ENCODE measurements at places on chromosomes 11 and 22.

DNA sequence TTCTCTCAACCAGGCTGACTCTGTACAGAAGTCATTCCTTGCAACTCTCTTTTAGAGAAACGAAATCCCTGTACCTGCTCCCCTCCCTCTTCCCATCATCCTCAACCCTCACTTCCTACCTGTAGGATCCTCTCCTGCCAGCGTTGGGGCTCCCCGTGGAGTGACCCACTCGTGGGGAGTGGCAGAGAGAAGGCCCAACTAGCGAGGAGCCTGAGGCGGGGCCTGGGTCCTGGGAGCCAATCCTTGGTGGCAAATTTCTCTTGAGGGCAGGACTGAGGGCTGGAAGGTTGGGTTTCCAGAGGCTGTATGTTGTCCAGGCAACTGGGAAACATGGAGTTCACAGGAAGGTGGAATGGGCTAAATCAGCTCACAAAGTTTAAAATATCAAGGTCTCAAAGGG lies 10.4 kb downstream of the NHERF4 start:
- peak; percentile 11 for DNase-seq

- no peak for DNase-seq
Measured at GRCh38 chr11:74663315-74663714, 67.9 kb downstream of the CHRDL2 start.

GRCh38 chr22:45478108-45478771 lies 24.4 kb upstream of the FBLN1 start:
- no peak for DNase-seq

GRCh38 chr11:65445604-65446445 lies 23.2 kb downstream of the NEAT1 start:
- DNase-seq = peak; percentile 36

DNA sequence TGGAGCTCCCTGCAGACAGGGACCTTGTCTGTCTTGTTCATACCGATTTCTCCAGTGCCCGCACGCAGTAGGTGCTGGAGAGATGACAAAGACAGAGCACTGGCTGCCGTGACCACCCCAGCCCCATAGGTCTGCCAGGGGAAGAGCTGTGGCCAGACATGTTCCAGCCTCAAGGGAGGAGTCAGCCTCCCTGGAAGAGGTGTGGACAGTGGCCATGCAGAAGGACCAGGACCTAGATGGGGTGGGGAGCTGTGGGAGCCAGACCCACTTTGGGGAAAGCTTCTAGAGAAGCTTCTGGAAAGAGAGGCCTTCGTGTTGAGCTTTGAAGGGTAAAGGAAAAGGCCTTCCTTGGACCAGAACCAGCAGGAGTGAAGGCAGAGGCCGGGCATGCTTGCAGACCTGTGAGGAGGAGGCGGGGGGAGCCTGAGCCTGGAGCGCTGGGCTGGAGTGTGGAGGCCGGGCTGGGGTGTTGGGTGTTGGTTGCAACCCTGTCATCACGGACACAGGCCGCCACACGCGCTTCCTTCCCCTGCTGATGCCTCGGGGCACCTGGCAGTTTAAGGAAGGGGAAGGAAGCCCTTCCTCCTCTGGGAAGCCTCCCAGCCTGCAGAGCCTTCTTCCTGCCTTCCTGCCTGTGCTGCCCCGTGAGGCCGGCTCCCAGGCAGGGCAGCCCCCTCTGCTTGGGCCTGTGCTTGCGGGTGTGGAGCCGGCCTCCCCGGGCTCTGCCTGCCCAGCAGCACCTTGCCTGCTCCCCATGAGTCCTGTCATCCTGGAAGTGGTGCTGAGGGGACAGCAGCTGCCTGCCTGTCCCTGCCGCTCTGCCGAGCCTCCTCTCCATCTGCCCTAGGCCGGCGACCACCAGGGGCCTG lies 12.3 kb downstream of the RELT start:
- peak; percentile 31 for DNase-seq

GRCh38 chr11:14953904-14954303 lies 18.2 kb downstream of the CALCA start:
- no peak for DNase-seq

DNA sequence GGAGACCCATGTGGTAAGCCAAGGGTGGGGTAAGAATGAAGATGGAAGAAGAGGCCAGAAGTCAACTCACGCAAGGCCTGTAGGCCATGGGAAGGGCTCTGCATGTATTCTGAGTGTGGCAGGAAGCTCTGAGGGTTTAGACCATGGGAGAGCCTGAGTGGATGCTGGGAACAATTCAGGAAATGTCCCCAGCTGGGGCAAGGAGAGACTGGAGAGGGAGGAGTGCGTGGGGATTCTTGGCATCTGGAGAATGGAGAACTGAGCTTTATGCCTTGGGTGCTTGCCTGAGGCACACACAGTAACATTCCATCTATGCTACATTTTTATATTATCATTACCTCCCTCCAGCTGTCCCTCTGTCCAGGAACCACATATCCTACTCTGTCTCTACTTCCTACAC lies 50.4 kb upstream of the CD82 start:
- no peak for DNase-seq

DNA sequence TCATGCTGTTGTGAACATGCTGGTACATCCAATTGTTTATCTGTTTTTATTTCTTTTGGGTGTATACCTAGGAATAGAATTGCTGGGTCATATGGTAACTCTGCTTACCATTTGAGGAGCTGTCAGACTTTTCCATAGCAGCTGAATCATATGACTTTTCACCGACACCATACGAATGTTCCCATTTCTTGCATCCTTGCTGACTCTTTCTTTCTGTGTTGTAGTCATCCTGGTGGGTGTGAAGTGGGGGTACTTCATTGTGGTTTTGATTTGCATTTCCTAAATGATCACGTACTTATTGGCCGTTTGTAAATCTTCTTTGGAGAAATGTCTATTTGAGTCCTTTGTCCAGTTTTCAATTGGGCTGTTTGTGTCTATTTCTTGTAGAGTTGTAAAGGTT lies 26.5 kb downstream of the ATXN10 start:
- peak; percentile 33 for DNase-seq

DNA sequence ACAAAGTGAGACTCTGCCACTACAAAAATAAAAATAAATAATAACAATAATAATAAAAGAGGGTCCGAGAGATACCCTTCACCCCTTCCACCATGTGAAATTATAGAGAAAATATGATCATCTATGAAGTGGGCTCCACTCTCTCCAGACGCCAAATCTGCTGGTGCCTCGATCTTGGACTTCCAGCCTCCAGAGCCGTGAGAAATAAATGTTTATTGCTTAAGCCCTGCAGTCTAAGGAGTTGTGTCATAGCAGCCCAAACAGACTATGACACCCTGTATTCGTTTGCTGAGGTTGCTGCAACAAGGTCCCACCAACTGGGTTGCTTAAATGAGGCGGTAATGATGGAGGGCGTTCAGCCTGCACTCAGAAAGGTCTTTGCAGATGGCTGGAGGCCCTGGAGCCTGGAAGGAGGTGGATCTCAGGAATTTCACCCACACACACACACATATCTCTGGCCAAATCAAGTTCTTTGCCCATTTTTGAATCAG lies 7.6 kb upstream of the SEPTIN5 start:
- no peak for DNase-seq

DNA sequence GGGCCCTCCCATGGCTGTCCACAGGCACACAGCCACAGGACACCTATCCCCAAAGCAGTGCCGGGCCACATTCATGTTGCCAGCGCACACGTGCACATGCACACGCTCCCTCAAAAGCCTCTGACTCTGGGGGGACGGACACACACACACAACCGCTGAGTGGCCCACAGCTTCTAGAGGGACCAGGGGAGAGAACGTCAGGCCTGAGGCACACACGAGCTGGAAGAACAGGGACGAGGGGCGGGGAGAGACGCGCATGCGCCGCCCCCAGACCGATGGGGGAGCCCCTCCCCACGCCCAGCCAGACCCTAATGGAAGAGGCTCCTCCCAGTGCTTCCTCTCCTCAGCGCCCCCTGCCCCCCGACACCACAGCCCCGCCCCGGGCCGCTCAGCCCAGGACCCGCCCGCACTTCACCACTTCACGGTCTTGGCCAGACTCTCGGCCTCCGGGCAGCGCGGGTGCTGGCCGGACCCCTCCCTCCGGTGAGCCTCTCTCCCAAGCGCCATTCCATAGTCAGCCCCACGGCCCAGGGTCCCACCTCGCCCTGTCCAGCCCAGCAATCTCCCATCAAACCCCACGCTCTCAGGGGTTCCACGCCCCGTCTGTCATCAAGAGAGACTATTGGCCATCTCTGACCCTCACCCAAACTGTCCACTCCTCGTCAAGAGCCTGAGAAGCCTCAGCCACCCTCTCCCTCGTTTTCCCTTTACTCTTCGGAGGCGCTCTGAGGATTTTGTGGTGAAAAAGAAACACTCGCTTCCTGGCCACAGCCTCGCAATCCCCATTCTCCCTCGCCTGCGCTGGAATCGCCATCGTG lies 11.7 kb downstream of the NRXN2 start:
- DNase-seq = no peak

- no peak for DNase-seq
Measured at GRCh38 chr11:11414996-11415395, 61.9 kb upstream of the CSNK2A3 start.

- DNase-seq = no peak
Measured at GRCh38 chr22:39917776-39918495, 17.1 kb downstream of the GRAP2 start.

GRCh38 chr11:8573777-8574176 lies 20.3 kb downstream of the STK33 start:
- DNase-seq = no peak

GRCh38 chr11:61551634-61552033 lies 29.2 kb downstream of the SYT7 start:
- no peak for DNase-seq

GRCh38 chr11:112841729-112842128 lies 119.5 kb upstream of the NCAM1 start:
- no peak for DNase-seq

- peak; percentile 41 for DNase-seq
Measured at GRCh38 chr11:65606876-65607613, 7.0 kb downstream of the MAP3K11 start.

GRCh38 chr11:124190298-124191139 lies 7.4 kb downstream of the OR10D3 start:
- DNase-seq = no peak

DNA sequence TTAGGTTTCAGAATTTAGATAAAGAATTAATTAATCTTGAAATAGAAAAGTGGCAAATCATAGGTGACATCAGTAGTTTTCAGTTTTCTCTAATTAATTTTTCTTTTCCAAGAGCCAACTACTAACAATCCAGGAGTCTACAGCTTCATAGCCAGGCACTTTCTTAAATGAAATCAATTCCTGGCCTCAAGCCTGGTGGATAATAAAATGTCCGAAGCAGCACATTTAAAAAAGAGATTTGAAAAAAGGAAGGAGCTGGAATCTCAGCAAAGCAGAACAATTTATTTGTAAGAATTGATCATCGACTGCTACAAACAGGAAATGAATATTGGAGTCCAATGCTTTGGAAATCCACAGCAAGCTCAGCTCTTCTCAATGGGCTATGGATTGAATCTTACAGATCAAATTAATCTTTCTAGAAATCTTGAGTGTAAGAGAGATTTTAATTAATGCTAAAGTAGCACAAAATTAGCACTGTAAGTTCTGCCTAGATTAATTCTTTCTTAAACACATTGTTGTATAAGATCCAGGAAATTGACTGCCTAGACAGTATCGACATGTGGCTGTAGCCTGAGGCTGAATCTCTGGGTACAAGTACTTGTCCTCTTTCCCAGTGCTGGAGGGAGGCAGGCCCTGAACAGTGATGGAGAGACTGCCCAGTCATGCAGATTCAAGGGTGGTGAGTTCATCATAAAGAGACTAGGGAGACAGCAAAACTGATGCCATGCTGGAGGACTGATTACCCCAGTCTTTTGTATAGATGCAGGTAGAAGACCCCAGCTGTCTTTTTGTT lies 167.8 kb upstream of the POU2AF2 start:
- no peak for DNase-seq

- DNase-seq = no peak
Measured at GRCh38 chr11:119899997-119900396, 171.0 kb upstream of the NECTIN1 start.

GRCh38 chr11:106397787-106398501 lies 320.5 kb downstream of the AASDHPPT start:
- DNase-seq = no peak

GRCh38 chr11:518463-519202 lies 11.6 kb upstream of the RNH1 start:
- DNase-seq = peak; percentile 97

DNA sequence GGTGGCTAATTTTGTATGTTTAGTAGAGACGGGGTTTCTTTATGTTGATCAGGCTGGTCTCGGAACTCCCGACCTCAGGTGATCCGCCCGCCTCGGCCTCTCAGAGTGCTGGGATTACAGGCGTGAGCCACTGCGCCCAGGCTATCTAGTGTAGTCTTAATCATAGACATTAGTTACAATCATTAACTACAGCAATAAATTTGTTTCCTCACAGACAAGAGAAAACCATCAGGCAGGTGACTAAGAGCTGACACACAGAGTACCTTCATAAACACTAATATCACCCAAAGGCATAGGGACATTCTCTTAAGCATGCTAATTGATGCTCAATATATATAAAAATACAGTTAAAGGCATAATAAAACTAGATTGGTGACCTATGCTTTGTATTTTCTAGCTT lies 19.4 kb downstream of the SDHD start:
- DNase-seq = no peak

- DNase-seq = no peak
Measured at GRCh38 chr11:121652971-121653370, 200.2 kb upstream of the SORL1-AS1 start.

DNA sequence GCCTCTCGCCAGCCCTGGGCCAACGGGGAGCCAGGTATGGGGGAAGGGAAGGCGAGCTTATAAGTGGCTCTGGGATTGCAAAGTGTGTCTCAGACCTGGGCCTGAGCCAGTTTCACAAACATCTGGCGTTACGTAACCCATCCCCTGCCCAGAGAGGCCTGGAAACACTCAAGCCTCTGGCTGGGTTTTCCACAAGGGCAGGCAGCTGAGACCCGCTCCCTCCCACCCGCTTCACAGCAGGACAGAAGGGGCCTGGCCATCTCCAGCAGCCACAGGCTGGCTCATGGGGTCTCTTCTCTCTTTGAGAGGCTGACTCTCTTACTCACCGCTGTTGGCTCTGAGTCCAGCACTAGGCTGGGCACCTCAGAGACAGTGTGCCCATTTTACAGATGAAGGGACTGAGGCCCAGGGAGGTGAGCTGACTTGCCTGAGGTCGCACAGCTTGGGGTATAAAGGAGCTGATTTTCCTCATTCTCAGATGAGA lies 44.5 kb downstream of the TRIOBP start:
- DNase-seq = peak; percentile 79

GRCh38 chr11:8354622-8355415 lies 91.1 kb upstream of the LMO1 start:
- no peak for DNase-seq

GRCh38 chr11:47523490-47524225 lies 29.3 kb downstream of the CELF1 start:
- peak; percentile 85 for DNase-seq
